Activated CD4-positive, CD25-positive, alpha-beta regulatory T cell (primary cell): ENCODE measurements at places on chromosomes 4 and X.

DNA sequence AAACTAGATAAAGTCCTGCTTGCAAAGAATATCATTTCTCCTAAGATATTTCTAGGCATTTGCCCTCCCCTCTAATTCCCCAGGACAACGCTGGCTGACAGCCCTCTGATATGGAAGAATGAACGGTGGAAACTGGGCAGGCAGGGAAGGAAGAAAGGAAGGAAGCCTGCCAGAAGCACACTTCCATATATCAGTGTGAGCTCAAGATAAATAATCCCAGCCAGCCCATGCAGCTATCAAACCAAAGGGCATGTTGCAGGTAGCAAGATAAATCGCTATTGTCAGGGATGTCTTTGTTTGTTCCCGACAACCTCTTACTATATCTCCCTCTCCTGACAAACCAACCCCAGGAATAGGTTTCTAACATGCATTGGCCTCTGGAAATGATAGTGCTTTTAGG lies 412.8 kb downstream of the HNRNPD start:
- DNase-seq: no peak

- no peak for DNase-seq
Measured at GRCh38 chr4:26424838-26425237, 65.4 kb downstream of the CCKAR start.

DNA sequence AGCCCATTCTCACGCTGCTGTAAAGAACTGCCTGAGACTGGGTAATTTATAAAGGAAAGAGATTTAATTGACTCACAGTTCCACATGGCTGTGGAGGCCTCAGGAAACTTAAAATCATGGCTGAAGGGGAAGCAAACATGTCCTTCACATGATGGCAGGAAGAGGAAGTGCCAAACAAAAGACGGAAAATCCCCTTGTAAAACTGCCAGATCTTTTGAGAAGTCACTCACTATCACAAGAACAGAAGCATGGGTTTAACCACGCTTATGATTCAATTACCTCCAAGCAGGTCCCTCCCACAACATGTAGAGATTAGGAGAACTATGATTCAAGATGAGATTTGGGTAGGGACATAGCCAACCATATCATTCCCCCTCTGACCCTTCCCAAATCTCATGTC lies 335.5 kb downstream of the IL15 start:
- DNase-seq: no peak

GRCh38 chr4:38634047-38634759 lies 29.8 kb upstream of the KLF3 start:
- DNase-seq: no peak

GRCh38 chr4:25439918-25440477 lies 62.9 kb downstream of the ANAPC4 start:
- DNase-seq: no peak

- DNase-seq: no peak
Measured at GRCh38 chr4:106305435-106306055, 10.5 kb downstream of the TBCK start.

DNA sequence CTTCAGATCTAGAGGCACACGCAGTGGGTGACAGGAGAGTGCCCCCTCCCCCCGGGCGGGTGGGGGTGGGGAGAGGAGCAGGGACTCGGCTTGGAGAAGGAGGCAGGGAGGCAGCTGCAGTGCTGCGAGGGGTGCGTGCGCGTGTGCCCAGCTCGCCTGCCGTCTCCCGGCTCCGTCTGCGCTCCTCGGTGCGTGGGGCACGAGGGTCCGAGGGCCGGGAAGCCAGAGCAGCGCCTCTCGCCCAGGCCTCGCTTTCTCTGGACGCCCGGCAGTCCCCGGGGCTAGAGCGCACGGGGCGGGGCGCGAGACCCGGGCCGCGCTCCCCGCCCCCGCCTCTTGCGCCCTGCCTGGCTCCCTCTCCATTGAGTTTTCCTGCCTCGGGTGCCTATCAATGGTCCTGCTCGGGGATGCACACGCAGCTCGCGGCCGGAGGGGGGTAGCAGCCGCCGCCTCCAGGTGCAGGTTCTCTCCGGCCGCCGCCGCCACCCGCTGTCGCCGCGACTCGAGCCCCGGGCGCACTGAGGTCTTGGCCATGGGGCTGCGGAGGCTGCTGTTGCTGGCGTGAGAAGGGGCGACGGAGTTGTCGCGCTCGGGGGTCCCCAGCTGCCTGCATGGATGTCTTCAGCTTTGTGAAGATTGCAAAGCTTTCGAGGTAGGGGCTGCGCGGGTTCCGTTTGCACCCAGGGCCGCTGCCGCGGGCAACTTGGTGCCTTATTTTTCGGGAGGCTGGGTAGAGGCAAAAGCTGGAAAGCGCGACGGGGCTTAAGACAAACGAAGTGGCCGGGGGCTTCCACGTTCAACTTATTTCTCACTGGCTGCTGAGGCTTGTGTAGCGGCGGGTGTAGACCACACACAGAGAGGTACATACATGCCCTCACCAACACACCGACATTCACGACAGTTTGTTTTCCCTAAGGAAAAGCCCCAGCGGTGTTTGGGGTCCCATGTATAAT lies at the start of gene FRMPD4:
TSS of gene FRMPD4 (plus strand) at position 113 of the 953 bp plus-strand sequence. CDS start at position 612, 499 bp downstream.
- DNase-seq: no peak

DNA sequence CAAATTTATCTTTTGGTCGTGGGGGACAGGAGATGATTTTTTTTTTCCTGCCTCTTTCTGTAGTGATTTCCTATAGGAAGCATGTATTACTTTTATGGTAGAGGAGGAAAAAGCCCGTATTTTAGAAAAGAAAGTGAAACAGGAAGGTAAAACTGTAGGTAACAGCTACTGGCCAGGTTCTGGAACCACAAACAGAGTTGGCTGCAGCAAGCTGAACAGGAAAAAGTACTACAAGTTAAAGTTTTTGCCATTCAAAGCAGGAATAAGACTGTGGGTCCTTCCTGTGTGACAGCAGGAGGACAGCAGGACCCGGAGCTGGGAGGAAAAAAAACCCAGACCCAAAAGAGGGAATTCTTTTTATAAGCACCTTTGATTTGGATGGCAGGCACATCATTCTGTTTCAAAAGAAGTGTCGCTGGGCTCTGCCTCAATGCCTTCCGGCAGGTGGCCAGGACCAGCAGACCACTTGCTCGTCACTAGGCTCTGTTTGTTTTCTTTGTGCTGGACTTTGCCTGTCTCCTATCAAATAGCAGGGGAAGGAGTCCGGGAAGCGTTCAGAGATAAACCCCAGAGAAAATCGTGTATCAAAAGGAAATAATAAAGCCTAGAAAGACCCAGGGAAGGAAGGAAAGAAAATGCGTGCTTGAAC lies 277.9 kb downstream of the ADGRA3 start:
- no peak for DNase-seq

DNA sequence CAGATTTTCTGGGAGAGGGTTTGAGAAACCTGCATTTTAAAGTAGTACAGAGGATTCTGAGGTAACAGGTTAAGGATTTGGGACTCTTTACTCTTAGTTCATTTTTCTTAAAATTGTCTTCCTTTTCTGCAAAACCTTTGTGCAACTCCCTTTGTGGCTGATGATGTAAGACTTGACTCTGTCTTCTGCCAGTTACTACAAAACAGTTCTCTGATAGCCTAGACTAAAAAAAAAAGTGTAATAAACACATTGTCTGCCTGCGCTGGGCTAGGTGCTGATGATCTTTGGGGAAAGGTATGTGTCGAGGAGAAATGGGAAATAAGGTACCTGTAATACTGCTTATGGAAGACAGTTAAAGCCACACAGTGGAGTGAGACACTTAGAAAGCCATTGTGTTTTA lies 28.7 kb downstream of the IL13RA1 start:
- no peak for DNase-seq

- DNase-seq: no peak
Measured at GRCh38 chrX:16087076-16087475, 36.3 kb upstream of the GRPR start.

DNA sequence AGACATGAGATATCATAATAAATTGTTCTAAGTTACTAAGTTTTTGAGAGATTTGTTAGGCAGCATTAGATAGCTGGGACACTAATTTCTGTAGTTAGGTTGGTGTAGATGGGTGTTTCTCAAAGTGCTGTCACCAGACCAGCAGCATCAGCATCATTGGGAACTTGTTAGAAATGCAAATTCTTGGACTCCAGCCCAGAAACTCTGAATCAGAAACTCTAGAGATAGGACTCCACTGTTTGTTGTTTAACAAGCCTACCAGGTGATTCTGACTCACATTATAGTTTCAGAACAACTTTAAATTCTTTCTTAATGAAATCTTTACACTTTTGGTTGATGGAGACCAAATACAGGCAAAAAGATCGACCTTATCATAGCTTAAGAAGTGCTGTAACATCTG lies 173.7 kb downstream of the PABPC4L start:
- no peak for DNase-seq

GRCh38 chrX:44451056-44451455 lies 91.6 kb downstream of the FUNDC1 start:
- no peak for DNase-seq

DNA sequence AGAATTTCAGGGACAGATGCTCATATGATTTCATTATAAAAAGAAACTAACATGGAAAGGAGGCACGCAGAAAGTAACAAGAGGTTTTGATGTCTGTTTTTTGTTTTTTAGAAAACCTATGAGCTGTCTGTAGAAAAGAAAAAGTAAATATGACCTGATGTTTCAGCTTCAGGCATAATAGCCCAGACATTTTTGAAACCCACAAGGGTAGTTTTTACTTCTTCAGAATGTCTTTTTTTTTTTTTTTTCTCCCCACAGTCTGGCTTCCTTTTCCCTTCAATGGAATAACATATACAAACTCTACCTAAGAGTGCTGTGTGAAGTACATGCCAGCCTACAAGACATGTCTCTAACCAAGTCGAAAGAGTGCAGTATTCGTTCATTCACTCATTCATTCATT lies 18.3 kb upstream of the STX18 start:
- no peak for DNase-seq

DNA sequence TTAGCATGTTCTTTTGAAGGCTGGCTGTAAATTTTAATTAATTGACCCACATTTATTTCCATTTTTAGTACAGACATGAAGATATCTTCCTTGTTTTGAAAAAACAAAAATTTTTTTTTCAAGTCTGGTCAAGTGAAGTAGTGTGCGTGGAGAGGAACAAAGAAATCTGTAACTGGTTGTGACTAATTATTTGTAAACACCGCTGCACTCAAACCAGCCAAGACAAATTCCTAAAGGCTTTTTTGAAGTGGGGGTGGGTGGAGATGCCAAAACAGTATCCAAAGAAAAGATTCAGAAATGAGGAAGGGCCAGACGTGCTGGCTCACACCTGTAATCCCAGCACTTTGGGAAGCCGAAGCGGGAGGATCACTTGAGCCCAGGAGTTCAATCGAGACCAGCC lies 88.3 kb downstream of the SHROOM2 start:
- no peak for DNase-seq

GRCh38 chr4:147958489-147959065 lies 226.7 kb downstream of the ARHGAP10 start:
- DNase-seq: no peak

DNA sequence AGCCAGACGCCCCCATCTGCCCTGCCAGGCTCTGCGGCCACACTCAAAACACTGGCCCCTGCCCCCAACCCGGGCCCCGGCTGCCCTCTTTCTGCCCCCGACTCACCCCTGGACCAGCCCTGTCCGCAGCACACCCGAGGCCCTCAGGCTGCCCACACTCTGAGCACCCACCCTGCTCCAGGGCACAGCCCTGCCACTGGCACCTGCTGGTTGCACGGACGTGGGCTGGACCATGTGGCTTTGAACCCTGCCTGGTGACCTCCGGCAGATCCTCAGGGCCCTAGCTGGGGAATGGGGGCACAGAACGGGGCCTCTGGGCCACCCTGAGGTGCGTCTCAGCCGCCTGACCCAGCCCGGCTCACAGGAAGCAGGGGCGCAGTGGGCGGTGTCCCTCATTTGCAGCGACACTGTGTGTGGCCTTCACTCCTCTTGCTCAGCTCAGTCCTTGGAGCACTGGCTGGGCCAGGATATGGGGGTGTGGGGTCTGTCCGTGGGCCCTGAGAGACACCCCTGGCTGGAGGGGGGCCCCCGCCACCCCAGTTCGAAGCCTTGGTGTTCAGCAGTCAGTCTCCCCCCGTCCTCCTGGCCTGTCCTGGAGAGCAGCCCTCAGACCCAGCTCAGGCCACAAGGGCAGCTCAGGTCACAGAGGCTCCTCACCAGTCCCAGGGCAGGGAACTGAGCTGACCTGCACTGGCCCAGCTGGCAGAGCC lies 73.2 kb downstream of the FAM53A start:
- no peak for DNase-seq
